ENCODE measurements at places on chromosomes 2 and 18. TPM values are rescaled to one million over a fixed set of nuclear protein-coding genes. Genes with fewer than 3 reads are reported as not detected.

- no peak for DNase-seq
These were observed 33.1 kb downstream of the LRRFIP1 start for GRCh38 chr2:237660381-237660900.

GRCh38 chr2:98464772-98465310, 20.2 kb downstream of the INPP4A start:
- no peak for DNase-seq

- DNase-seq, result peak; percentile 97
These were observed 98.3 kb upstream of the ID2 start for GRCh38 chr2:8583400-8584173.

DNA sequence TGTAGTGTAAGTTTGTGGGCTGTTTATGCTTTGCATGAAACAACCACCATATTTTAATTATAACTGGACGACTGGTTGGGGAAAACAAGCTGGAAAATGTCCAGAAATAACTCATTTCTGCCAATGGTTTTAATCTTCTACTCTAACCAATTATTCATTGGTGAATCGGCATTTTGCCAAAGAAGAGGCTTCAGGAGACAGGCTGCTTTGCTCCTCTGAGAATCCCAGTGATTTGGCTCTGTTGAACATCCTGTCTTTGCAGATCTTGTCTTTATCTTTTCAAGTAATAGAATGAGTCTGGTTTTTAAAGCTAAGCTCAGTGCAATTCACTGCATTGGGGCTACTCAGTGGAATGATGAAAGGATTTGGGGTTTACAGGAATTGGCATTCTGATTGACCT, 109.6 kb downstream of the APOB start:
- no peak for DNase-seq

- DNase-seq, result peak; percentile 25
These were observed 13.2 kb downstream of the ITGB1BP1 start for GRCh38 chr2:9410108-9410507.

- DNase-seq, result no peak
These were observed 34.0 kb upstream of the B4GALT6 start for GRCh38 chr18:31718386-31718785.

GRCh38 chr2:7161501-7161900, 244.3 kb downstream of the RNF144A start:
- DNase-seq, result no peak

GRCh38 chr18:63843008-63843407, 44.5 kb upstream of the SERPINB2 start:
- DNase-seq, result no peak

DNA sequence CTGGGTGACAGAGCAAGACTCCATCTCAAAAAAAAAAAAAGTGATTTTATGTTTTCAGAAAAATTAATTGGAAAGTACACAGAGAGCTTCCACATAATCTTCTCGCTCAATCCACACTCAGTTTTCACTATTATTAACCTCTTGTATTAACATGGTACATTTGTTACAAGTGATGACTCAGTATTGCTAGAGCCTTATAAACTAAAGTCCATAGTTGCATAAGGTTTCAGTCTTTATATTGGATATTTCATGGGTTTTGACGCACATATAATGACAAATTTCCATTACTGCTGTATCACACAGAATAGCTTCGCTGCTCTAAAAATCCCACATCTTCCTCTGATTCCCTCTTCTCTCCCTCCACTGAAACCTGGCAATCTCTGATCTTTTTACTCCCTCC, 603.5 kb downstream of the XIRP2 start:
- no peak for DNase-seq

DNA sequence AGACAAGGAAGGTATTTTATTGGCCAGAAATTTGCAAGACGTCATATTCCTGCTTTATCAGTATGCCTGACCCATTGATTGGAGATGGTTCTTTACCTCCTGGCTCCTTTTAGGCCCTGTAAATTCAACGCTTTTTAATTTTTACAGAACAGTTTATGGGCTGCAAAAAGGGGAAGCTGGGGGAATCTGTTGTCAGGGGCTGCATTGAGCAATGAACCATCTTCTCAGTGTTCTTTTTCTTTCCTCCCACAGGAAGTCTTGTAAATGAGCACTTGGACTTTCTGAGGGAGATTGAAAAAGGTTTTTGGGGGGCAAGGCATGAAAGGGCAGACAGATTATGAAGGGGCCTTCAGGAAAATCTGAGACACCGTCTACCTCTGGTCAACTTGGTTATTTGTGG, 503.6 kb upstream of the TNP1 start:
- no peak for DNase-seq

DNA sequence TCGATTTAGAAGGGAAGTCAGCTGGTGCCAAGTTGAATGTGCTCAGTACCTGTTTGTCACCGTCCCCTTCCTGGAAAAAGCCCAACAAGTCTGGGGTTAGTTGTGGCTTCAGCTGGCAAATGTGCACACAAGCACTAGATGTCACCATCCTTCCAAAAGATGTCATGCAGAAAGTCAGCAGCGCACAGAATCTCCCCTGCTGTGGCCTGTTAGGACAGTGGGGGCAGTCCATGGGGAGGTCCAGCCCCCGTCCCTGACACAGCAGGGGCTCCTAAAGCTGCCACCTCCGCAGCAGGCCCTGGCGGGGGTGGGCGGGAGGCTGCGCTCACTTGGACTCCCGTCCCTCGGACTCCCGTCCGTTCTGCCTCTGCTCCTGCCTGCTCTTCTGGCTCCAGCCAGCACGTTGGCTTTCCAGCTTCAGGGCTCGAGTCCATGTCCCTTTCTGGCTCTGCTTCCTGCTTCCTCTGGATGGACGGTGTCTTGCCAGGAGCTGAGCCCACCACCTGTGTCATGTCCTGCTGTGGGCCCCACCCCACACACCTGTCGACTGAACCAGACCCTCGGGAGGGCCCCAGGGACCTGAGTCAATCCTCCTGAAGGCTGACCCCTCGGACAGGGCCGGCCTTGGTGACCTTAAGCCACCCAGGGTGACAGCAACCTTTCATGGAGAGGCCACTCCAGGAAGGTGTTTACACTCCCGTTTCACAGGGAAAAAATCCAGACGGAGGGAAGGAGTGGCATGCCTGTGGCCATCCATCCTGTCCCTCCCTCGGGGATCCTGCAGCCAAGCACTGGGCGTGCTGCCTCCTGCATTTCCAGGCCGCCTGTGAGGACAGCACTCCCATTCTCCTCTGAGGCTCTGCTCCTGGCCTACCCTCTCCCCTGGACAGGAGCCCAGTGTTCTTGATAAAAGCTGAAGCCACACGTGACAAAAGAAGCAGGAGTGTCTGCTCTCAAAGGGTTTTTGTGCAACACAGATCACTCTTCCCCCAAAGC, 8.5 kb downstream of the RAB17 start:
- DNase-seq, result no peak

GRCh38 chr2:193537531-193537930, 1342.8 kb upstream of the TMEFF2 start:
- DNase-seq, result no peak

LYPD6 gene
- total RNA-seq, result 16.2 TPM

VIL1 gene
- 0.54 TPM for total RNA-seq
